ENCODE measurements at places on chromosomes 7 and 10.
A peak's percentile ranks its signal among the peaks of the same experiment; 100 is the strongest.

GRCh38 chr10:16909961-16910792, 93.0 kb upstream of the RSU1 start:
- no peak for DNase-seq

GRCh38 chr7:37129035-37129425, 319.6 kb downstream of the ELMO1 start:
- DNase-seq, result no peak

DNA sequence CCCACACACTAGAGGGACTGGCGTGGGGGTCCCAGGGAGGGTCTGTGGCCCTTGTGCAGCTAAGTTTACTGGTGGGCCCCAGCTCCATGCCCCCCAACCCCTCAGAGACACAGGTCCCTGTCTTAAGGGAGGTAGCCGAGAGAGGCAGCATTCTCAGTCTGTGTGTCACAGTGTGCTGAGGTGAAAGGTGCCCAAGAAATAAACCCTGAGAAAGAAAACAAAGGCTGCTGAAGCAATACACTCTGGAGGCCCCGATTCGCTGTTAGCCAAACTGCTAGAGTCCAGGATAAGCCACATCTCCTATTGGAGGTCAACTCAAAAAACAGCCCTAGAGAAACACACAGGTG, 28.6 kb upstream of the NDST2 start:
- DNase-seq, result no peak

DNA sequence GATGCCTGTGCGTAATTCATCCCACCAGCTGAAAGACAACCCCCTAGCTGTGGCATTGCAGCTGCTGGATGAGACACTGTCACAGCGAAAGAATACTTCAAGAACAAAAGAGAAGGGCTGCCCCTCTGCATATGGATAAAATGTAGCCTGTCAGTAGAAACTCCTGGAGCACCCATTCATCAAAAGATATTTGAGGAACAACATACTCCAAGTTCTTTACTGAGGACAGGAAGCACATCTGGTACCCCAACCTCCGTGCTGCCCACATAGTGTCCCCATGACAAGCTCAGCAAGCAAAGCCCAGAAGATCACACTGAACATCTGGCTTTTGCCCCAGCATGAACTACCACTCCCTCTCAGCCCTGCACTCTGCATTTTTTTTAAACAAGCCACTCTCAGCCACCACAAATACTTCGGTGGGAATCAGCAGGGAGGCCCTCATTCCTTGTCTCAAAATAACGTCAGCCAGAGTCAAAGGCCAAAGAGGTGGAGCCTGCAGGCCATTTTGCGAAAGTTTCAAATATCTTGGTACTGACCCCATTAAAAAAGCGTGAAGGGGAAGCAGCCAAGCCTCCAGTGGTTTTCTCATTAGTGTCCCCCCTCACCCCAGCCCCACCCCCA, 1.7 kb downstream of the CREB3L2 start:
- no peak for DNase-seq

DNA sequence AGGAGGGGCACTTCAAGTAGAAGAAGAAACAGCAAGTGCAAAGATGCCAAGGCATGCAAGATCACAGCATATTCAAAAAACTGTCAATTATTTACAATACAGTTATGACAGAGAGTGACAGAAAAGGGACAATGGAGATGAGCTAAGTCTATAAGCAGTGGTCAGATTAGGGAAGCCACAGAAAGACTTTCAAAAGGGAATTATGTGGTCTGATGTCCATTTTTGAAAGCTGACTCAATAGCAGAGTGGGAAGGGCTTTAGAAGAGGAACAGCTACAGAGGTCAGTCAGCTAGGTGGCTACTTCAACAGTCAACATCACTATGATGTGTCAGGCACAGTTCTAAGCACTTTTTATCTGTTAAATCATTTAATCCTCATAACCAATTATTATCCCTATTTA, 45.2 kb upstream of the SPOCK2 start:
- DNase-seq, result no peak

GRCh38 chr7:30510124-30511075, 5.8 kb upstream of the GGCT start:
- peak; percentile 35 for DNase-seq

- no peak for DNase-seq
Measured at GRCh38 chr7:51367614-51367968, 51.0 kb upstream of the COBL start.

DNA sequence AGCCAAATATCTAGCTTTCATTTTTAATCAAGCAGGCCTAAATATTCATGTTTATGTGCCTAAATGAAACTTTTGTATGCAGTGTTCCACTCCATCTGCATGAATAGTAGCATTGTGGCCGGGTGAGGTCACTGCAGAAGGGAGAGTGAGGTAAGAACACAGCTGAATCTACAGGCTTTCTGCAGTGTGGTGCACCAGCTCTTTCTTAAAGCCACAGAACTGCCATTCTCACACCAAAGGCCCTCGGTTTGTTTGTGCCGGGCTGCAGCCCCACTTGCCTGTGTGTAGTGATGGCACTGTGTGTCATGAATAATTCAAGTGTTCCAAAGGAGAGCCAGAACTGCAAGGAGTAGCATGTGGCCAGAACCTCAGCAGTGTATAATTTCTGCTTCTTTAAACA, 204.1 kb downstream of the TRIL start:
- no peak for DNase-seq

DNA sequence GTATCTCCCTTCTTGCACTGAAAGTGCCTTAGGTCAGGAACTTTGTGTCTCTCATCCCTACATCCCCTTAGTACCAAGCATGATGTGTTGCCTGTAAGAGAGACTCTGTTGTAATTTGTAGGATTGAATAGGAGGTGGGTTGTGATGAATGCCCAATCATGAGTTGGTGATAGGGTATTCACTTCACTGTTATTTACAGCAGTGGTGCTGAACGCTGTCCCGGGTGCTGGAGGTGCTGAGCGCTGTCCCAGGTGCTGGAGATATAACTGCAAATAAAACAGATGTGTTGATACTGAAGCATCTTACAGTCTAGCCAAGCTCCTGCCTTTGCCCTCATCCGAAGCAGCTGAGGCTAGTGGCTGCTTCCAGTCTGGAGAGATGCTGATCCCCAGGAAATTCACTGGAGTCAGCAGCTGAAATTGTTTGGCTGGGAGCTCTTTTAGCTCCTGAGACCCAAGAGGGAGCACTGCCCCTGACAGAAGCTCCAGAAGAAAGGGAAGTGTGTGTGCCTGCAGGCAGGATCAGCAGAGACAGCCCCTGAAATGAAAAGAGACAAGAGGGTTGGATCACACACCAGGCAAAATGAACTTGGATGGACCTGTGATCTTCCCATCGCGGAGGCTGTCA, 183.4 kb downstream of the SORCS3 start:
- DNase-seq, result no peak

- no peak for DNase-seq
Measured at GRCh38 chr7:149717481-149717880, 55.9 kb downstream of the ZNF467 start.

DNA sequence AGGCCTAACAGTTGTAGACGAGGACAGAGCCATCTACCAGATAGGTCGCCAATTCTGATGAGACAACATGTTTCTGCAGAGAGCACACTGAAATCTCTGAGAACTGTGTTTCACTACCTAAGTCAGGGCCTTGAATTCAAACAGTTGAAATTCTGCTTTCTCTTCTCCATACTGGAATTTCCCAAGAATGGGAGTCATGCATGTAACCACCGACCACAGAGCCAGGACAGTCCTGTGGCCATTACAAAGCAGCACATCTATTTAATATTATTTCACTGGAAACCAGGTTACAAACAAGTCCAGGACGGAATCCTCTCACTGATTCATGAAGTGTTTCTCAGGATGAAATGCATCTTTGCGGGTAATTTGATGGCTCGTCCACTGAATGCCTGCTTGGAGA, 62.0 kb upstream of the ST8SIA6 start:
- no peak for DNase-seq

DNA sequence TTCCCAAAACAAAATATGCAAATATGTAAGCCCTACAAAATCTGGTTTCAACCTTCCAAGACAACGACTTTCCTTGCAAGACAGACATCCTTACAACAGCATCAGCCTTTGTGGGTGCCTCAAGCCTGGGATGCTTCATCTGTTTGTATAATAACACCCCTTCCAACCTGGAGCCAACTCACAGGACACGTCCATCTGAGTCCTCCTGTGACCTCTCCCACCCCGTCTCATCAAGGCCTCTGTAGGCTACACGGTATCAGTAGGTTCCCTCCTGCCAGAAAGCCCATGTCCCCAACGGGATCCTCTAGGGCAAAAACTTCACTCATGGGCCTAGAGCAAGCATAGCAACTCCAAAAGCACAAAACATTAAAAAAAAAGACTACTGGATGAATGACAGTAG, 173.2 kb downstream of the TNS3 start:
- no peak for DNase-seq
